BJ (cell line): ENCODE measurements at places on chromosomes 11 and 22. TPM values are rescaled to one million over a fixed set of nuclear protein-coding genes. Genes with fewer than 3 reads are reported as not detected.

DNA sequence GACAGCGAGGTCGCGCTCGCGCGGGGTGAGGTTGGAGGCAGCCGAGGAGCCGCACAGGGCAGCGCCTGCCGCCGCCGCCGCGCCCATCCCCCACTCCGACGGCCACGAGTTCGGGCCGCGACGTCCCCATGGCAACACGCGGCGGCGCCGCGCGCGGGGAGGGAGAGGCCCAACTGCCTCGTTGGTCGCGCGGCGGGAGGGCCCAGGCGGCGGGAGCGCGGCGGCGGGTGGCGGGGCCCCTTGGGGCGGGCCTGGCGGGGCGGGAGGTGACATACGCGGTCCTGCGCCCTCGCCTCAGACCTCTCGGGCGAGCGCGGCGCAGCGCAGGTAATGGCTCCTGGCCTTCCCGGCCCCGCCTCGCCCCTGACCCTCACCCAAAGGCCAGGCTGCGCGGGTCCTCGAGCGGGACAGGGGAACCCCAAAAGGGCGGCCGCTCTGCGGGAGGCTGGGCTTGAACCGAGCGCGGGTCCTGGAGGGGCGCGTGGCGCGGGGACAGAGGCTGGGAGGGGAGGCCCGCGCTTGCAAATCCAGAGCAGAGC is at the start of gene DEUP1:
DEUP1 (plus strand) TSS at position 297 of the 539 bp plus-strand sequence. CDS start 1,518 bp downstream, outside the sequence.
- no peak for DNase-seq

DNA sequence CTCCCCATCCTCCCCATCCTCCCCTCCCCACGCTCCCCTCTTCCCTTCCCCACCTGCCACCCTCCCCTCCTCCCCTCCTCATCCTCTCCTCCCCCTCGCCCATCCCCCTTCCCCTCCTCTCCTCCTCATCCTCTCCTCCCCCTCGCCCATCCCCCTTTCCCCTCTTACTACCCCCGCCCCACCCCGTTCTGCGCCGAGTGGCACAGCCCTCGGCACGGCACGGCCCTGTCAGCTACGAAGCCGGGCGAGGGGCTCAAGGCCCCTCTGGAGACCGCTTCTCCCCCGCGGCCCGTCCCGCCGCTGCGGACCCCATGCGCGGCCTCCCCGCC is 449.9 kb downstream of the OPCML start:
- no peak for DNase-seq

DNA sequence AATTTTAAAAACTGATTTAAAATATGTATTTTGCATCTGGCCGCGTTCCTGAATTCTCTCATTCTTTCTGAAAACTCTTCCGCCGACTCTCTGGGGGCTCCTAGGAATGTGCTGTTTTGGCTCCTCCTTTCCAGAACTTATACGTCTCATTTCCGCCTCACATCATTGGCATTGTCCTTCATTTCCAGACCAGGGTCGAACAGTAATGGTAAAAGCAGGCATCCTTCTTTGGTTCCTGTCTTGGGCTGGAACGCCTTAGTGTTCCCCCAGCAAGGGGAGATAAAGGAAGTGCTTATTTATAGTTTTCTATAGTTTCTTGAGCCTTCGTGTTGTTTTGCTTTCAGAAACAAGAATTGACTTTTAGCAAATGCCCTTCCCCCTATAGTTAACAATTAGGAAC is 10.9 kb upstream of the TNNT3 start:
- no peak for DNase-seq

Gene MED15
- polyA plus RNA-seq = 24.2 and 42.7 TPM in 2 replicates

DNA sequence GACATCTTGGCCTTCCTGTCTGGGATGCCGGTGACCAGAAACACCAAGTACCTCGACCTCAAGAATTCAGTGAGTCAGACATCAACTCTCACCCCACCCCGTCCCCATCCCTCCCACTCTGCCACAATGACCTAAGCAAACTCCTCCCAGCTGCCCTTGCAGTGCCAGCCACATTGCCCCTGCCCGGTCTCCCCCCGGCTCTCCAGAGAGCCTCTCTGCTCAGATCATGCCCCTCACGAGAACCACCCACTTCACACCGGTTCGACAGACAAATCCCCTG is 23.6 kb upstream of the MYRF start:
- no peak for DNase-seq

DNA sequence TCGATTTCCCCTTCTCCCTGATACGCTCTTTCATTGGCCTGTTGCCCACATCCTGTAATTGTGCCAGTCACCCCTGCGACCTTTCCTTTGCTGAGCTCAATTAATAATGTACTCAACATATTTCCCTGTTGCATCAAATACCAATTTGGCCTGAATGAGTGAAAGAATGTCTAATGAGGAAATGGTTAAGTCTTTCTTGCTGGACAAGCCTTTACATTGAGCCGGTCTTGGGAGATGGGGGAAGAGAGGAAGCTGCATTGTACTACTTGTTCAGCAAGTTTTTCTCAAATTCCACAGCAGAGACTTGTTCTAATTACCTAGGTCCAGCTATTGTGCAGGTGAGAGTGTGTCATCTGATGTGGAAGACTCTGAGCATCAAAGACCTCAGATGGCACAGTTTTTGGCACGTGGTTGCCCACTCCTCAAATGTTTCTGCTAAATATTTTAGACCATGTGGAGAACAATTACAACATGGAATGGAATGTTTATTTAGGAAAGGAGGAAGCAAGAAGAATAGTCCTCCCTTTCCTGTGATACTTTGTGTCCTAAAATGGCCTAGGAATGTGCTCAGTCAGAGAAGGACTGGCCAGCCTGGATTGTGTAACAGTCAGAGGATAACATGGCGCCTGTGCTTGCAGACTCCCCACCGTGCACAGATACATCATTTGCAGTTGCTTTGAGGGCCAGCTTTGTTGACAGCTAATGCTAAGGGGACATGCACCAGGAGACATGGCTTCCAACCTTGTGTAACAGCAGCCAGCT is 129.5 kb upstream of the E2F8 start:
- DNase-seq = no peak

Gene CPT1B
- 3.2 and 4.3 TPM in 2 replicates for polyA plus RNA-seq

DNA sequence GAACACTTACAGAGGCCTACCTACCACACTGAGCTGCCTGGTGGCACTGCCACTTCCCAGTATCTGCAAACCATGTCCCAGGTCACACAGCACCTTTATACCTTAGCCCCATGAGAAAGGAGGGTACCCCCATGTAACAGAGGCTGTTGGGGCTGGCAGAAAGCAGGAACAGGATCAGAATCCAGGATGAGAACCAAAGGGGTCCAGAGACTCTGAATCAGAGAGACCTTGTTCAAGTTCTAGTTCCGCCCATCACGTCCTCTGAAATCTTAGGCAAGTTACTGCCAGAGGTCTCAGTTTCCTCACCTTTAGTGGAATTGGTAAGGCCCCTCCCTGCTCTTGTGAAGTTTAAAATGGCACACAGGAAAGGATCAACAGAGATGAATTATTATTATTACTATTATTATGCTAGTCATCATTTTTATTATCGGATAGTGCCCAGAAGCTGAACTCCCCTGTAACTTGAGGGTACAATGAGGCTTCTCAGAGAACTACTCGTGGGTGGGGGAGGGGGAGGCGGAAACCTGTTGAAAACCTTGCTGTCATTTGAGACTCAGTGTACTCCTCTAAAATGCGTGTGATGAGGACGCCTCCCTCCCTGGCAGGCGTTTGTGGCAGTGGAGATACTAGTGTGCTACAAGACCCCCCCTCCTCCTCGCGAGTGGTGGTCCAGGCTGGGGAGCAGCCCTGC is 9.3 kb downstream of the SELENOM start:
- DNase-seq = no peak
